B cell (primary cell): ENCODE measurements at places on chromosomes 6 and 20.
A peak's percentile ranks its signal among the peaks of the same experiment; 100 is the strongest.

DNA sequence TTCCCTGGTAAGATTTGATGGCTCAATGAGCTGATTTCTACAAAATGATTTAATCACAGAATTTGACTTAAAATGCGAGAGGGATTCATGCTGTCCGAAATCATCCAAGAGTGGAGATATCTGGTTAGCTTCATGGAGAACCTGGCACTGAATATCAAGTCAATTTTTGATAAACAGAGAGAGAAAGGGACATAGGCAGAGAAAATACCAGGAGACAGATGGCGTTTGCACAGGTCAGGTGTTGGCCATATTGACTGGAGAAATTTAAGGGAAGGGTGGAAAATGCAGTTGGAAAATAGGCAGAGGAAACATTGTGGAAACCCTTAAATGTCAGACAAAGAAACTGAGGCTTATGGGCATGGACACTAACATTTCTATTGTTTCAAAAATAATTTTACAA, 47.0 kb downstream of the BCAS1 start:
- DNase-seq = no peak

GRCh38 chr6:112725541-112726085, 378.5 kb downstream of the RFPL4B start:
- no peak for DNase-seq

DNA sequence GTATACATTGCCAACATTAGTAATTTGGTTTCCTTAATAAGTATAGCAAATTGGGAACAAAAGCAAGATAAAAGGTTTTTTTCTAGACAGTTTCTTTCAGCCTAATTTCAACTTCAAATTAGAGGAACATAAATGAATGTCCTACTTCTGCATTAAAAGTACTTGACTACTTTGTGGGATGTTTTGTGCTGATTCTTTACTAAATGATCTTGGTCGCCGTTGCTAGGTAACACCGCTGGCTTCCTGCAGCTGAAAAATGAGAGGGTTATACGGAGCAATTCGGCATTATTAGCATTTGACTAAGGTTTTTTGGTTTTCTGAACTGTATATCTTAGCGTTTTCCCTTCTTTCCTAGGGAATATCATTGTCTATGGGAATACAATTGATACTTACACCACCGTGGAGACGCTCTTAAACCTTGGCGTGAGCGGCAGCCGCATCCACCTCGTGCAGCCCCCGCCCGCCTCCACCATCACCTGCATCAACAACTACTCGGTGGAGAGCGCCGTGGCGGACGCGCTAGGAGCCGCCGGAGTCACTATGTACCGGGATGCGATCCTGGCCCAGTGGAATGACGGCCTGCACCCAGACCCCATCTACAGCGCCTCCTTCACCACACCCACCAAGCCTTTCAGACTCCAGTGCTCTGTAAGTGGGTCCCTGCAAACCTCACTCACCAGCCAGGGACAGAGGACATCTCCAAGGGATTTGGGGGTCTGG, 90.9 kb upstream of the INSM1 start:
- no peak for DNase-seq

- DNase-seq = no peak
These were observed 22.0 kb downstream of the ACSS1 start for GRCh38 chr20:25035921-25036320.

GRCh38 chr20:63254606-63255384, 532 bp upstream of the NKAIN4 start:
- peak; percentile 24 for DNase-seq

- no peak for DNase-seq
These were observed 4.4 kb downstream of the HLA-DQB1 start for GRCh38 chr6:32662099-32662498.

DNA sequence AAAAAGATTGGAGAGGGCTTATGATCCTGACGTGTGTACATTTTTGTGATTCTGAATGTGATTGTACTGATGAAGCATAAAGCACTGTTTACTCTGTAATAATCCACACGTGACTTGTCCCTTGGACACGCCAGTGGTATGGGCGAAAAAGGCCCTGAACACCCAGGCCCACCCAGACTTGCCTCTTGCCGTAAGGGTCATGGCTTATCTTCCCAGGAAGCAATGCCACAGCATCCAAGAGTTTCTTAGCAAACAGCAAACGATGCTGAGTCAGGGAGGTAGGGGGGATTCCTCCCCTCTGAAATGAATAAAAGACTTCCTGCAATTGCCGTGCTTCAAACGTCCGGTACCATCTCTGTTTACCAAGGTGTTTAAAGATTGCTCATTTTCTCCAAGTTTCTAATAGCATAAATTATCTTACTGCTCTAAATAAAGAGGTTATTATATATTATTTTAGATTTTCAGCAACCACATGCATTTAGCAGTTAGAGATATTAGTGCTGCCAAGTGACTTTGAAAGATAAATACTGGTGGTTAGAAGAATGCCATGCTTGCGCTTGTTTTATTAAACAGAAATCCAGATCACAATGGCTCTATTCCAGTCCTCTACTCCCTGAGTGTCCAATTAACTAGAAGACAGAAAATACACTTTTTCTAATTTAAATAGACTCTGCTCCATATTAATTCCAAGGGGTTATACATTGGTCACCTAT, 212.8 kb upstream of the CST7 start:
- no peak for DNase-seq

DNA sequence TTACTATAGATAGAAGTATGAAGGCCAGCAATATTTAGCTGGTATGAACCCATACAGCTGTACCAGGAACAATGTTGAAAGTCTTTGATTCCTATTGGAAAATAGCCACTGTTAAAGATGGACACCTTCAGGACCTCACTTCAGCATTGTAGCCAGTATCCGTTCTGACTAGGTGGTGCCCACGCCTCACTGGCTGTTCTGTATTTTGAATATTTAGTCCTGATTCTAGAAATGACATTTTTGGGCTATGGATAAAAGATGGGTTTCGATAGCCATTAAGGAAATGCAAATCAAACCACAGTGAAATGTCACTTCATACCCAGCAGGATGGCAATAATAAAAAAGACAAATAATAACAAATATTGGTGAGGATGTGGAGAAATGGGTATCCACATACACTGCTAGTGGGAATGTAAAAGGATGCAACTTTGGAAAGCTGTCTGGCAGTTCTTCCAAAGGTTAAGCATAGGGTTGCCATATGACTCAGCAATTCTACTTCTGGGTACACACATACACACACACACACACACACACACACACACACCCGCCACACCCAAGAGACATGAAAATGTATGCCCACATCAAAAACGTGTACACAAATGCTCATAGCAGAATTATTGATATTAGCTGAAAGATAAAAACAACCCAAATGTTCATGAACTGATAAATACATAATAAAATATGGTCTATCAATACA, 56.8 kb downstream of the UTRN start:
- DNase-seq = peak; percentile 32

DNA sequence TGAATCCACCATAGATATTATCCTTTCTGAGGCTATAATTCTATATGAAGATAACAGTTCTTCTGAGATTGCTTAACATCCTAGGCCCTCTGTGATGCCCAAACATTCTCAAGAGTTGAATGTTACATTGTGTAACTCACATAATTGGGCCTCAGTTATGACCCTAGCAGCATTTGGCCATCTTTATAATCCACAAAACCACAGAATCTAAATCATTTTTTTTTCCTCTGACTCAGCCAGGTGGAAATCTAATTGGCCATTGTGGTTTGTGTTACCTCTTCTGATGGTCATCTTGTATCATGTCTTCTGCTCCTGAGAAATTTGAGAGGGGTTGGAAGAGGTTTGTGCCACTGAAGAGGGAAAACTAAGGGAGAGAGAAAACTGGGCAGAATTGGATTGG, 99.5 kb downstream of the LINC00237 start:
- no peak for DNase-seq

DNA sequence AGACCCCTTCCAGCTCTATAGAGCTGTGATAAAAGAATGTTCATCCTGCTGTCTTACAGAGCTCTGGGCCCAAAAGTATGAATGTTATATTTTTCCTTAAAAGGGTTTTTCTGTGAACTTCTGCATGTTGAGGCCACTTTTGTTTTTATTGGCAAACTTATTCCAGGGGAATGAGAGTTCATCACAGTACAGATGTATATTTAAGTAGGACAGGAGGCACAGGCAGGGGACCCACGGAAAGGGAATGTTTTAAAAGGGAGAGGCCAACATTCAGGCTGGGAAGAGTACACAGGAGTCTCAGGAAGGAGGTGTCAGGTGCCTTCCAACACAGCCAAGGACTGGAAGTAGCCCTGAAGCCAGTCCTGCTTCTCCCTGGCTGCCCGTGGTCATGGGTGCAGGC, 148.4 kb downstream of the EYA2 start:
- DNase-seq = no peak

GRCh38 chr6:61586934-61587537, 699.0 kb downstream of the KHDRBS2 start:
- no peak for DNase-seq

DNA sequence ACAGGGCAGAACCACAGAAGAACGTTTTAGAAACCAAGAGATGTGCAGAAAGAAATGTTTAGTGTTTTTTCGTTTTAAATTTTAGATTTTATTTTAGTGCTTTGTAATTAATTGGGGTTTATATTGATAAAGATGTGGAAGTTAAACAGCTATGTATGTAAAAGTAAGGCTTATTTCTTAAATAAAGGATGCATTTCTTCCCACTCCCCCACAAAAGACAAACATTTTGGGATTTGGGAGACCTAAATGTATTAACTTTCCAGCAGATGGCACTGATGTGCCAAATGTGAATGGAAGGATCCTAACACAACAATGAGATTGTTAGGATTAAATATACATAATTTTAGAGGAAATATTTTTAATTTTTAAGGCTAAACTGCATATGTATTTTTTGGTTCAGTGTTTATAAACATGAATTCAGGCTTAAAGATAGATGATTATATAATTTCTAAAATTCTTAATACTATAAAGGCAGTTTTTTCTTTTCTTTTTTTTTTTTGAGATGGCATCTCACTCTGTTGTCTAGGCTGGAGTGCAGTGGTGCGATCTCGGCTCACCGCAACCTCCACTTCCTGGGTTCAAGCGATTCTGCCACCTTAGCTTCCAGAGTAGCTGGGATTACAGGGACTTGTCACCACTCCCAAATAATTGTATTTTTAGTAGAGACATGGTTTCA, 12.0 kb downstream of the PFDN4 start:
- no peak for DNase-seq

DNA sequence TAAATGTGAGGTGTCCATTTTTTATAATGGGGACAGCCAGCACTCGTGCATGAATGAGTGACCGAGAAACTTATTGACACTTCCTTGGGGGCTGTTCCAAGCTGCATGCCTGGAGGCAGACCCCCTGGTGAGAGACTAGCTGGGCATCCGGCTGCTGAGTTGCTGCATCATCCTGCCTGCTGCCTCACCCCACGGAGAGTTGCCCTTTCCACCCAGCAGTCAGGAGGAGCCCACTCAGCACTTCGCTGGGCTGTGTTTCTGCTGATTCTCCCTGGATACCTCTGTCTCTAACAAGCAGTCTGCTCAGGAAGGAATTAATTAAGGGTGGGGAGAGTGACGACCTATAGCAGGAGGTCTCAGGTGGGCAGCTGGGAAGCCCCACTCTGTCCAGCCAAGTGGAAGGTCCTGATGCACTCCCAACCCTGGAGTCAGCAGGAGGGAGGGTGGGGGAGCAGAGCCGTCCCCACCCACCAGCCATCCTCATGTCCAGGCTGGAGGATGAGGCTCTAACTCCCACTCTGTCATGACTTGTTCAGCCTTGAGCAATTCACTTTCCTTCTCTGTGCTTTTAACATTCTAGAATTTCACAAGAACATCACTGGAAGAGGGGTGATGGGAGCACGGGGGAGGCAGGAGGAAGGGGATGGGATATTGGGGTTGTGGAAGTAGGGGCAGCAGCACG, 177.3 kb downstream of the LRFN2 start:
- no peak for DNase-seq

DNA sequence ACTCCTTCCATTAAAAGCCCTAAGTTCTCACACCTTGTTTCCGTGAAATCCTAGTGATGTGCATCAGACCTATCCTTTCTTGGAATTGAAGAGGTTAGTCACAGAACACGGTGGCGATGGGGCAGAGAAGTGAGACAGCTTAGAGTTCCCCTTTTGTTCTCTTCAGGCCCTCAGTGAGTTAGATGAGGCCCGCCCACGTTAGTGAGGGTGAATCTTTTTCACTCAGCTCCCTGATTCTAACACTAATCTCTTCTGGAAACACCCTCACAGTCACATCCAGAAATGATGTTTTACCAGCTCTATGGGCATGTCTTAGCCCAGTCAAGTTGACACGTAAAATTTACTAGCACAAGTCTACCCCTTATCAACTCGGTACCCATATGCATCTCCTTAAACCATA, 172.7 kb upstream of the NOX3 start:
- DNase-seq = peak; percentile 5

GRCh38 chr20:46056970-46057855, 28.2 kb downstream of the SLC12A5 start:
- peak; percentile 40 for DNase-seq

DNA sequence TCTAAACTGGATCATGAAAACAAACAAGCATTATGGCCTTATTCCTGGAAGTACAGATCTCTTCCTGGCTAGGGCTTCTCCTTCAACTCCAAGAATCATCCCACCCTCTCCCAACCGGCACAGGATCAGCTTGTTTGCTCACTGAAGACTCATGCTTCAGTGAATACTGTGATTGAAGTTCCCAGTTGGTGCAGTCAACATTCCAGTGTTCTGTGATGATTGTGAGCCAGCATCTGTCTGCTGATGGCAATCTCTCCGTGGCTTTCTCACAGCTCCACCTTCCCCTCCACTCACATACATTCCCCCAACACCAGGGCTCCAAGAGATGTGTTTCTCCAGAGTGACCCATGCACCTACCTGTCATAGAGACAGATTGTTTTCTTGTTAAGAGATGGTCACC, 421.3 kb upstream of the BTBD3 start:
- no peak for DNase-seq

DNA sequence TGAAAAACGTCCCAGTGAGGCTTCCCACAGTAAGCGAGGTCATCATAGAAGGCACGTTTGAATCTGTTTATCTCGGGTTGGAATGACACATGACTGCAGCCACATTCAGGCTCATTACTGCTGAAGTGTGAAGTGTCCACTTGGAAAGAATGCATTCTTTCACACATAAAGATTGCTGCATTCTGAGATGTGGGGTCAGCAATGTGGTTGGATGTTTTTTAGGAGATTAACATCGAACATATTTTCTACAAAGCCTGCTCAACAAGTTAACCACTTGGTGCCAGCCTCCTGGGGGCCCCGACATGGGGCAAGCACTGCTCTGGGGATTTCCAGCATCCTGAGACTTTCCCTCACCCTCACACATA, 79.9 kb downstream of the BMP6 start:
- no peak for DNase-seq

DNA sequence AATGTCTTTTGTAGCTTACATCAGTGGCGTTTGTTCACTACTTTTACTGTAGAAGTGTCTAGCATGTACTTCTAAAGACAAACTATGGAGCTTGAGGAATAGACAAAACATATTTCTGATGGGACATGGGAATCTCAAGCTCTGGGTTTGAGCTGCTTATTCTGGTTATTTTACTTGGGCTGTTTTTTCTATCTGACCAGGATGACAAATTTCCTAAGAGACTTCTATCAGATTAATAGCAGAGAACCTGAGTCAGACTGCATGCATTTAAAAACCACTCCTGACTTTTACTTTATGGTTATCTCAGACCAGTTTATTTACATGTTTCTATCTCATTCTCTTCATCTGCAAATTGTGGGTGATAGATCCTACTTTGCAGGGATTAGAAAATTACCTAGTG, 1282.3 kb upstream of the GJE1 start:
- no peak for DNase-seq

GRCh38 chr6:86331265-86331840, 606.0 kb upstream of the HTR1E start:
- DNase-seq = no peak
